ENCODE measurements at places on chromosomes 12 and 14.

GRCh38 chr12:46456356-46457334 is 84.1 kb upstream of the SLC38A2 start:
- DNase-seq, result no peak

- no peak for DNase-seq
Observed at GRCh38 chr12:54028314-54029201, at the start of gene HOXC6. Gene HOXC6 (plus strand): TSS chr12:54028440. CDS start chr12:54028522, 82 bp downstream.

- no peak for DNase-seq
Observed at GRCh38 chr12:113295886-113296556, 38.9 kb downstream of the SLC8B1 start.

- DNase-seq, result peak; percentile 71
Observed at GRCh38 chr12:116495260-116495659, 63.9 kb upstream of the MAP1LC3B2 start.

- DNase-seq, result peak; percentile 44
Observed at GRCh38 chr12:94650143-94651056, at the start of gene TMCC3. Gene TMCC3 (minus strand): TSS chr12:94650557. CDS start chr12:94650430, 127 bp downstream.

DNA sequence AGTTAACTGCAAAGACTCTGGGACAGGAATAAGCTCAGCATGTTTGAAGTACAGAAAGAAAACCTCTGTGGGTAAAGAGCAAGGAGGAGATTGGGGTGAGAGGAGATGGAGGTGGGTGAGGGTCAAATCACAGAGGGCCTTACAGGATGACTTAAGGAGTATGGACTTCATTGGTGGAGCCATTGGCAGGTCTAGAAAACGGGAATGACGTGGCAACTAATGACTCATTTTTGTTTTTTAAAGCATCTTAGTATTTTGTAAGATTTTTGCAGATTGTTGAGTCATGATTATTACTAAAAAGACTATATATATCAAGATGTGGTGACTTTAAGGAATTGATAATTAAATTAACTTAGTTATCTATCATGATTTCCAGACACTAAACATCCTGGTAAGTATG is 18.5 kb downstream of the UTP20 start:
- peak; percentile 75 for DNase-seq

DNA sequence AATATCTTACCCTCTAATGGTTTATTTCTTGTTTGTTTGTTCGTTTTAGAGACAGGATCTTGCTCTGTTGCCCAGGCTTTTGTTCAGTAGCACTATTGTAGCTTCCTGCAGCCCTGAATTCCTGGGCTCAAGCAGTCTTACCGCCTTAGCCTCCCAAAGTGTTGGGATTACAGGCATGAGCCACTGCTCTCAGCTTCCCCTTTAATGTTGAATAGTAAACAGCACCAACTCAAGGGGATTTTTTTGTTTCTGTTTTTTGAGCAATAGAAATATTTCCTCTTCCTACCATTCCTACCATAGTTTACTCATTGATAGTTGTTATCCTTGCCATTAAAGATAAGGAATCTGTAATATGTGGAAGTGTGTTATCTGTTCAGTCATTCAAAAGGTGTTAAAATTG is 10.7 kb downstream of the ARID4A start:
- no peak for DNase-seq

DNA sequence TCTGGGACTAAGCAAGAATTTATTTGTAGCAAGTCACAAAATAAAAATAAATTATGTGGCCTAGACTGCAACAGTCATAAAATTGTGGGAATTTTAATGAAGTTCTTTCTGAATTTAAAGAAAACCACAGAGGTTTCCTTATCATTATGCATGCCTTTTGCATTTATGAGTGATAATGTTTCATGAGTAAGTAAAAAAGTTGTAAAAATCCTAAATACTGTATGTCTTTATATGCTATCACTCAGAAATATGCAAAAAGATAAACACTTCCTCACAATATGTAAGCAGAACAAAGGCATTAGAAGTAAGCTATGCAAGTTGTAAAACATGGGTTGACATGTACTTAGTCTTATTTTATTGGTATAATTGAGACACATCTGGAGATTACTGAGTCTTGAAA is 239.4 kb upstream of the PDE3A start:
- peak; percentile 55 for DNase-seq

- no peak for DNase-seq
Observed at GRCh38 chr14:77923131-77923936, 123.4 kb downstream of the ADCK1 start.

- DNase-seq, result no peak
Observed at GRCh38 chr12:52795694-52796428, at the start of gene KRT3. Gene KRT3 (minus strand): TSS chr12:52796117. CDS start chr12:52796042, 75 bp downstream.

DNA sequence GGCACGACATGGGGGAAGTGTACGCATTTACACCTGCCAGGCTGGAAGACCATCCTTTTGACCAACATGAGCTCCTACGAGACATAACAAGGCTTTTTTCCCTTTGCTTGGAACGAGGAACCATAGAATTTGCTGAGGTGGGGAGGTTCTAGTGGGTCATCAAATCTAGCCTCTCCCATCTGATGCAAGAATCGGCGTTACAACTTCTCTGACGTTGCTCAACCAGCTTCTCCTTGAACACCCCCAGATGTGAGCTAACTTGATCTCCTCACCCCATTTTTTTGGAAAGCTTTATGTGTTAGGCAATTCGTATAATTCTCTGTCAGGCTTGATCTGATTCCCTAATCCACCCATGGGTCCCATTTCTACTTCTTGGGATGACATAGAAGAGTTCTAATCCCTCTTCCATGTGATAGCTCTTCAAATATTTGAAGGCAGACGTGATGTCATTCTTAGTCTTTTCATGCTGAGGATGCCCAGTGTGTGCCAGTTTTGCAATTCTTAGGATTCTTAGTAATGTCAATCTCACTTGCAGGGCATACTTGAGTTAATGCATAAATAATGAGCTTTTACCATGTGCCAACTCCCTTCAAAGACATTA is 163.6 kb upstream of the PARP11 start:
- DNase-seq, result no peak

GRCh38 chr12:65525491-65526141 is 247.1 kb downstream of the MSRB3 start:
- DNase-seq, result peak; percentile 97

DNA sequence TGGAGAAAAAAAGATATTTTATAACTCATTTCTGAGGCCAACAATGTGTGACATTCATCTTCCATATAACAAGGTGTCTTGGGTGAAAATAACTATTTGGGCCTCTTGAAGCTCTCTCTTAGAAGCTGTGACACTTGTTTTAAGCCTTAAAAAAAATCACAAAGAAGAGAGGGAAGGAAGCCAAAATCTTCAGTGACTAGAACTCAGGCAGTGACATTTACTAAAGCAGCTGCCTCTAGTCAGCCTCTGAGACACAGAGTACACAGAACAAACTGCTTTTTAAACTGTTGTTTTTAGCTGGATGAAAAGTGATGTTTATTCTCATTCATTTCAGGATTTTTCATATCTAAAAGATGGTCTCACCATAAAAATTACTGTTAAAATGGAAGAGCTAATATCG is 793.6 kb downstream of the GALC start:
- no peak for DNase-seq

DNA sequence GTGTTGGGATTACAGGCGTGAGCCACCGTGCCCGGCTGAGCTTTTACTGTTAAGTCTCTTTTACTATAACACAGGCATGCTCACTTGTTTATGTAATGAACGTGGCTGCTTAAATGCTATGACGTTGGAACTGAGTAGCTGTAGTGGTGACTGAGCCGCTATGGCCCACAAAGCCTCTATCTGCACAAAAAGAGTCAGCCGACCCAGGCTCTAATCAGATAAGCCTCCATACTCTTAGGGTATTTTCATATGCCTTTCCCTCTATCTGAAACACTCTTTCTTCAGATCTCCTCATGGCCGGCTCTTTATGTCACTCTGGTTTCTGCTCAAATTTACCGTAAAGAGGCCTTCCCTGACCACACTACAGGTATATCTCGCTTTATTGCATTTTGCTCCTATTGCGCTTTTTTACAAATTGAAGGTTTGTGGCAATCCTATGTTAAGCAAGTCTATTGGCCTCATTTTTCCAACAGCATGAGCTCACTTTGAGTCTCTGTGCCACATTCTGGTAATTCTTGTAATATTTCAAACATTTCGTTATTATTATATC is 8.0 kb downstream of the SLC2A14 start:
- DNase-seq, result no peak

GRCh38 chr12:21989819-21990412 is 48.7 kb upstream of the ABCC9 start:
- DNase-seq, result peak; percentile 36

DNA sequence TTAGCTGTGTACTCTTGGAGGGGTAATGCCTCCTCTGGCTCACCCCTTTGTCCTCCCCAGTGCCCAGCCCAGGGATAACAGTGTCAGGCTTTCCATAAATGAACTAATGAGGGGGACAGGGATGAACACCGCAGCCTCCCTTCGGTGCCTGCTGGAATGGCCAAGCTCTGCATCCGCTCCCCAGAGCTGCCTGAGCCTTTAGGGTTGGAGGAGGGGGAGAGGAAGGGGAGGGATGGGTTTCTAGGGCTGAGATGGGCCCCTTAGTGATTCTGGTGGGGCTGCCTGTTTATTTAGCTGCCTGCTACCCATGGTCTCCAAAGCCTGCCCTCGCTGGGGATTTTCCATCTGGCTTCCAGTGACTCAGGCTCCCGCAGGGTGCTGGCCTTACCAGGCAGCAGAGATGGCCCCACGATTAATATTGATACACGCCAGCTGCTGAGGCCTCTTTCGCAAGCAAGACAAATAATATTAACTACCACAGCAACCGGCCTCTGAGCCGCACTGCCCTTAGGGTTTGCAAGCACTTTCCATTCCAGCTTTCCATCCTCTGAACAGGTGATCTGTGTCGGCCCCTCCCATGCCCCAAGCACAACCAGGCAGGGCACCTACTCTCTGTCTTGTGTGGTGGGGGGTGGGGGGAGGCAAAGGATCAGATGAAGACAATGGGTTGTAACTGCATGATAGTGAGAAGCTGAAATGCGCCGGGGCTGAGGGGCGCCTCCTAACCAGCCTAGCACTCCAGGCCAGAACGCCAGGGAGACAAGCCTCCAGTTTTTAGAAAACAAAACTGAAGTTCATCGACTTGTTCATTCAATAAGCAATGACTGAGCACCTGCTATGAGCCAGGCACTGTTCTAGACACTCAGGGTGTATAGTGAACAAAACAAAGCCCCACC is 56.7 kb downstream of the C14orf132 start:
- DNase-seq, result peak; percentile 88

DNA sequence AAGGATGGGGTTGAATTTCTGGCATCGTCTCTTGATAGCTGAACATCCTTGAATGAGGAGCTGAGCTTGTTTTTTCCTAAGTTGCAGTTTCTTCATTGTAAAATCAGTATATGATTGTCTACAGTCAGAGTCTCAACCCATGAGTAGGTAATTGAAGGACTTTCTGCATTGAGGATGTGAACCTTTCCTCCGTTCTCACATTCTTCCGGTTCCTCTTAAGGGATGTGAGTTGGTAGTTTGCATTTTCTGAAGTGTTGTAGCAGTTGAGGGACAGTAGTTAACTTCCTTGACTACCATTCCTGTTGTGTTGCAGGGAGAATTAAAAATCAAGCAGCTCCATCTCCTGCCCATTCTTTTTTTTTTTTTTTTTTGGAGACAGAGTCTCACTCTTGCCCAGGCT is 19.1 kb downstream of the TPCN1 start:
- DNase-seq, result no peak

GRCh38 chr12:47820631-47821345 is 1.1 kb upstream of the HDAC7 start:
- DNase-seq, result peak; percentile 99

DNA sequence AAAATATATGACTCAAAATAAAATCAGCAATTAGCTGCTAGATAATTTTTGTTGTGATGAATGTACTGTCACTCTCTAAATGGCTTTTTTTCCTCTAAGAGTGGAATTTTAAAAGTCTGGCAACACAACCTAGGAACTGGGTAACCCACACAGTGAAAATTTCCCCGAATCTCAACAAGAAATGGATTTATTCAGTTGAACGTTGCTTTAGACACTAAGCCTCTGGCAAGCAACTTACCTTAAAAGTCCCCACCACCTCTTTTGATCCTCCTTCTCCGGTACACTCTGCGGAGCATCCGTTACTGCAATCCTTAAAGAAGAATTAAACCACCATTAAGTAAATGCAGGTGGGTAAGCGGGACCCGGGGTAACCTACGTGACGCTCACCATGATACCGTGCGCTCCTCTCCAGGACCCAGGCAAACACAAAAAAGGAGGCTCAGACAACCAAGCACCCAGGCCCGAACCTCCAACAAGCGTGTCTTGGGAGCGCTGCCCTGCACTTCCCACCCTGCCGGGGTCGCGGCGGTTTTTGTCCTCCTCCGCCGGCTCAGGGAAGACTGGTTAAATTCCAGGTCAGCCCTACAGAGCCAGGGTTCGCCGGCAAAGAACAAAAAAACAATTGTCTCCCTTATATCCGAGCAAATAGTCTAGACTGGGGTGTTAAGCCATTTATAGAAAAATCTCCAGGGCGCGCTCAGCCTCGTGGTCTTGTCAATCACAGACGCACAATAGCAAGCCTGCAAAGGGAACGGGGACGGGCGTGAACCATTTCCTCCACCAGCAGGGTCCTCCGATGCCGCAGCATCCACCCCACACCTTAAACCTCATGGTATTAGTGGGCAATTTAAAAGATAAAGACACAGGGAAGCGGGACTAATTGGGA is 47.1 kb downstream of the BCAT1 start:
- DNase-seq, result no peak

DNA sequence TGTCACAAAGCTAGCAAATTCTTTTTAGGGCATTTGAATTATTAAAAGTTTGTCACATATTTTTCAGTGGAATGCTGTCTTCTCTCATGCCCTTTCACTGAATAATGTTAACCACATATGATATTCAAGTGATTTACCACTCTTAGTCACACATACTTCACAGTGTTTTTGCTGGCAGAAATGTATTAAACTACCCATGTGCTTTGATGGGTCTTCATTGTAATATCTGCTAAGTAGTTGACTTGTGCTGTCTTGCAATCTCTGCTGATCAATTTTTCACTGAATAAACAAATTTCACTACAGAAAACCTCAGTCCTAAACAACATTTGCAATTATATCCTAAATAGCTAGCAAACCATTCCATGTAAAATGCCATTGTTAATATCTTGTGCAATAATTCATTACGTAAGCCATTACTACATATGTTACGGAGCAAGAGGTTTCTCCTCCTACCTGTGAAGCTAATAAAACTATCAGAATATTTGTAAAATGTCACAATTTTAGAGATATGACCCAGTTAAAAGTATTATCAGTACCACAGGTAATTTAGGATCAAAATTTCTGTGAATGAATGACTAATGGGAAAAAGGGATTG is 64.6 kb upstream of the LMO3 start:
- DNase-seq, result no peak

DNA sequence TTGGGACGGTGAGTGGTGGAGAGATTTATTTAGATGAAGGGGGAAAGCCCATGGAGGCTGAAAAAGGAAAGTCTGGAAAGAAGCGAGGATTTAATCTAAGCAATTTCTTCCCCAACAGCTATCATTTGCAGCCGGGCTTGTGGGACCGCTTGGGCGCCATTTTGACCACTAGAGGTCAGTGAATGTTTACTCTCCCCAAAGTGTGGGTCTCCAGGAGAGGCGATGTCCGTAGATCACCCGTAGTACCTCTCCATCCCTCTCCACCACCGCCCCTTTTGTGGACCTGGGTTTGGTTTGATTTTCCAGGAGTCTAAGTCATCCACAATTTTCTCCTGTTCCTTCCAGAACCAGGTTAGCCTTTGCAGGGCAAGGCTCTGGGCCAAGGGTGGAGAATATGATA is 91.2 kb upstream of the PARP11 start:
- no peak for DNase-seq

GRCh38 chr14:75497701-75498100 is 24.6 kb upstream of the BATF start:
- no peak for DNase-seq

Measured in EL (cell line).